ENCODE measurements at places on chromosomes 1 and 21. TPM values are rescaled to one million over a fixed set of nuclear protein-coding genes. Genes with fewer than 3 reads are reported as not detected.

The FAM151A gene
- not detected for total RNA-seq

The CNIH4 gene
- 53.8 TPM for total RNA-seq

The RGS1 gene
- not detected for total RNA-seq

The FCRLA gene
- total RNA-seq: 0.15 TPM

The CEP350 gene
- total RNA-seq: 41.1 TPM
